CD4-positive, alpha-beta T cell treated with Interleukin-6 for 4 hours (primary cell): ENCODE measurements at places on chromosomes 1 and 21.
A peak's percentile ranks its signal among the peaks of the same experiment; 100 is the strongest.

GRCh38 chr1:202968895-202969295, 1.8 kb upstream of the CYB5R1 start:
- DNase-seq = peak; percentile 41

GRCh38 chr21:26909972-26910371, 56.9 kb downstream of the ADAMTS5 start:
- no peak for DNase-seq

DNA sequence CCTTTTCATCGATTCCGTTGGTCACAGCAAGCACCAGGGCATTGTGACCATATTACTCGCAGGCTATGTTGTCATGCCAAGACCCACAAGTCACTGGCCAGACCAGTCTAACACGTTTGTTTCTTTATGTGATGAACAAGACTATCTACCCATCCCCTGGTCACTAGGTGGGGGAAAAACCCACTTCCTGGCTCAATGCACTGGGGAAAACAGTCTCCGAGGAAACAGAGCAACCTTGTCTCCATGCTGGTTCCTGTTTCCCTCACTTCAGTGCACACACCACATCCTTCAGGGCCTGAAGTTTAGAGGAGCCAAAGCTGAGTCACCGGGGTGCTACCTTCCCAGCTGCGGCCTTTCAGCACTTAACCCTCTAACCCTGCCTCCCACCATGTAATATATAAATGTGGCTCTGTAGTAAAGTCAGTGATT, 20.9 kb downstream of the ERICH3 start:
- DNase-seq = no peak

DNA sequence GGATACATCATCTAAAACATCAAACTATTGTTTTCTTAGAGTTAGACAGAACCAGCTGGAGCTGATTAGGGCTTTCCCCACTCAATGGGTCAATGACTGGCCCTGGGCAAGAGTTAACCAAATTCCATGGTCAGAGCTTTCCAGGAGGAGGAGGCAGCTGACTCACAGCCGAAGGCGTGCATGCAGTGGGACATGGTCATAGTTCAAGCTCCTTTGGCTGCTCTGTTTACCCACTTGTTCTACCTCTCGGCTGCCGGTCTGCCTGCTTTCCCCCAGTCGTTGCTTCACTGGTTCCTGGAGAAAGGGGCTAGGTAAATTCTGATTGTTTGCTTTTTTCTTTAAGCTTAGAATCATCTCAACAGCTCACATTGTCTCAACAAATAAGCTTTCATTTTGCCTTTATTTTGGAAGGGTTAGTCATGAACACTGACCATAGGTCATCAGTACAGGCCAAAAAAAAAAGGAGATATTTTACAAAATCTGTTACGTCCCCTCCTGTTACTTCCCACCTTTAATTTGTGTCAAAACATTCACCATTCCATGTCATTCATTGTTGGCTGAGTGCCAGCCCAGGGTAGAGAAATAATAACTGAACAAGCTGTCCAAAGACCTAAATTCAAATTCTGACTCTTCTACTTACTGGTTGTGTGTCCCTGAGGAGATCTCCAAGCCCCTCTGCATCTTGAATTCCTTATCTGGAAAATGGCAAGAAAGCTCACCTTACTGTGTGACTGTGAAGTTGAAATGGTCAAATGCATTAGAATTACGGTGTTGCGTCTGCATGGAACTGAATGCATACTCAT, 12.0 kb downstream of the MAB21L3 start:
- DNase-seq = no peak

DNA sequence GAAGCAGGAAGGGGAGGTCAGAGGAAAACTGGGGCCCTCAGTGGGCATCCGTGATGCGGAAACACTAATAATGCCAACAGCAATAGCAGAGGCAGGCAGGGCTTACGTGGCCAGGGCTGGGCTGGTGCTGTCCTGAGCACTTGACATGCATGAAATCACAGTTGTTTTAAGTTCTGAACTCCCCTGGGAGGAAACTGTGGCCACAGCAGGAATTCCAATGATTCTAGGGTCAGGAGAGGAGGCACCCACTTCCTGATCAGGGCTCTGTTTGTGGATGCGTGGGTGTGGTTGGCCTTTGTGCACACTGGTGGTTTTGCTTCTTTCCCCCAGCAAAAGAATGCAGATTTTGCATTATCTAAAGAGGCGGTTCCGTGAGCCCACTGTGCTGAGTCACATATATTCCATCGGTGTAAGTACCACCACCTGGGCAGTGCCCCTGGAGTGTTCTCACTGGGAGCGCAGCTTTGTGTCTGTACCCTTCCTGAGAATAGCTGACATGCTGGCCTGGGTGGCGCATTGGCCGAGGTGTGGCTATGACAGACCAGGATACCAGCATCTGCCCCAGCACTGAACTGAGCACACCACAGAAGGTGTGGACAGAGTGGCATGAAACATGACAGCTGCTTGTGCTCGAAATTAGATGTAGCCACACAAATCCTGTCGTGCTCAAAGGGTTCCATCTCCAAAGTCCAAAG, 71.0 kb downstream of the PDE9A start:
- no peak for DNase-seq

DNA sequence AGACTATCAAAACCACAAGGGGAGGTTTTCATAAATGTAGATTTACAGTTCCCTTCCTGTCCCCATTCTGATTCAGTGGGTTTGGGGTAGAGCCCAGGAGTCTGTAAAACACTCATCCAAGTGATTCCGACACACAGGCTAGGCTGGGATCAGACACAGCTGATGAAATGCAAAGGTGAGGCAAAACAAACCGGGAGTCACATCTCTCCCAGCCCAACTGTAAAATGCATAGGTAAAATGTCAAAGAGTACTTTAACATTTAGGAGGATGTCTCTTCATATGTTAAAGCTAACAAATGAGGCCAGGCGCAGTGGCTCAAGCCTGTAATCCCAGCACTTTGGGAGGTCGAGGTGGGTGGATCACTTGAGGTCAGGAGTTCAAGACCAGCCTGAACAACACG, 45.0 kb downstream of the ZNF281 start:
- no peak for DNase-seq

- DNase-seq = no peak
Measured at GRCh38 chr1:109658533-109659042, 2.7 kb downstream of the GSTM4 start.

GRCh38 chr1:25031966-25032667, 102.0 kb upstream of the RUNX3 start:
- peak; percentile 76 for DNase-seq

GRCh38 chr1:221865808-221866207, 123.9 kb upstream of the DUSP10 start:
- DNase-seq = no peak

- DNase-seq = no peak
Measured at GRCh38 chr1:3662080-3662671, 9.9 kb downstream of the TP73 start.

DNA sequence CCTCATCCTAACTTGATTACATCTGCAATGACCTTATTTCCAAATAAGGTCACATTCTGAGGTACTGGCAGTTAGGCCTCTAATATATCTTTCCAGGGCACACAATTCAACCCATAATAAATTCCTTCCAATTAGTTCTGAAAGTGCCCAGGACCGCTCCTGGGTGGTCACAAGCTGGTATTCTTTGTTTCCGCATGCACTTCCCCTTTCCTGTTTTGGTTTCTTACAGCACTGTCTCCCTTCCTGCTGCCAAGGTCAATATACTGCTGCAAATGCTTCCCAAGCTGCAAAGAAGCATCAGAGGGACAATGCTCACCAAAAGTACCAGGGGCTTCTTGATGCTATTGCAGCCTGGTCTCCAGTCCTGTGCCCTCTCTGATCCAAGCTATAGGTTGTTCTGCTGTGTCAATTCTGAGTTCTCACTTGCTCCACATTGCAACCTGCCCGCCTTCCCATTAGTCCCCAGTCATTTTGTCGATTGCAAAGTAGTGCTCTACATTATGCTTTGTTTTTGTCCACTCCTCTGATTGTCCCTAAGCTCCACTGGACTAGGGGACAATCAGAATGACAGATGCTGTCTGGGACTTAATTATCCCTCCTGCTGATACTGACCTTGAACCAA, 13.9 kb upstream of the XPR1 start:
- no peak for DNase-seq

GRCh38 chr1:212470059-212470458, 37.3 kb downstream of the NENF start:
- no peak for DNase-seq

GRCh38 chr1:48227165-48228013, 4.9 kb downstream of the SLC5A9 start:
- peak; percentile 43 for DNase-seq

DNA sequence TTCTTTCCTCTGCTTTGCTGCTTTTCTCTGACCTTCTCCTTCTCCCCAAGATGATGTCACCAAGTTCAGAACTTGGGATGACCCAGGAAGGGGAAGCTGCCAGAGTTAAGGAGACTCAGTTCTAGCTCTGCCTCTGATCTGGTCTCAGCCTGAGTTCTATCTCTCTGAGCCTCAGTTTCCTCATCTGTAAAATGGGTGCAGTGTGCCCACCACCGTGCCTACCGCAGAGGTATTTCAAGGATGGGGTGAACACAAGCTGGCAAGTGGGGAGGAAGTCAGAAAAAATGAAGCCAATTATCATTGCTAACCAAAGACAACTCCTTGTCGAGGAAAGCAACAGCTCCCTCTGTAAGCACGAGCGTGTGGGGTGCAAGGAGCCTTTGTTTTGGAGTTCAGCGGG, 249.7 kb downstream of the KAZN start:
- DNase-seq = no peak

DNA sequence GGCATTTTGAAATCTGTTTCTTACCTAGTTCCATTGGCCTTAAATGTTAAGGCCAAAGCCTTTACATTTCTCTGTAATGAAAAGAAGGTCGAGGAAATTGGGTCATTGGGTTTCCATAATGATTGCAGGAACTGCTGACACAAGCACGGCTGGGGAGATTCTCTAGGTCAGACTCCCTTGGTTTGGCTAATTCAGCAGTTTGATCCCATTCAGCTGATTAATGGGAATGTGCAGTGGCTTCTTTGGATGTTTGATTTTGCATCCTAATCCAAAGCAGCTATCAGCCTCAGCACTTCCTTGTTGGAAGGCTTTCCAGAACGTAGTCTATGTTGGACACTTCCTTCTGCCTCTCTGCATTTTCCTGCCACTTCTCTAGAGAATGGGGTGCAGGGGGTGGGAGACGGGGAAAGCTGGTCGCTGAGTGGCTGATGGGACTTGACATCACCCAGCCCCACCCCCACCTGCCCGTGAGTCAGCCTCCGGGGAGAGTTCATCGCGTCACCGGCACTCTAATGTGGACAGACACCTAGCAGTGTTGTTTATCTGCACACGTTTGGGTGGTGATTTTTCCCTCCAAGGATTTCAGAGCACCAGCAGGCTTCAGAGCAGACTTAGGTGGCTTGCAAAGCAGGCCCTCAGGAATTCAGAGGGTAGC, 5.4 kb downstream of the PSEN2 start:
- peak; percentile 21 for DNase-seq

GRCh38 chr1:218701131-218701530, 356.0 kb downstream of the TGFB2 start:
- DNase-seq = no peak
